ENCODE measurements at places on chromosomes 3 and 15.

- no peak for DNase-seq
These were observed 99.1 kb downstream of the NR1I2 start for GRCh38 chr3:119880966-119881365.

DNA sequence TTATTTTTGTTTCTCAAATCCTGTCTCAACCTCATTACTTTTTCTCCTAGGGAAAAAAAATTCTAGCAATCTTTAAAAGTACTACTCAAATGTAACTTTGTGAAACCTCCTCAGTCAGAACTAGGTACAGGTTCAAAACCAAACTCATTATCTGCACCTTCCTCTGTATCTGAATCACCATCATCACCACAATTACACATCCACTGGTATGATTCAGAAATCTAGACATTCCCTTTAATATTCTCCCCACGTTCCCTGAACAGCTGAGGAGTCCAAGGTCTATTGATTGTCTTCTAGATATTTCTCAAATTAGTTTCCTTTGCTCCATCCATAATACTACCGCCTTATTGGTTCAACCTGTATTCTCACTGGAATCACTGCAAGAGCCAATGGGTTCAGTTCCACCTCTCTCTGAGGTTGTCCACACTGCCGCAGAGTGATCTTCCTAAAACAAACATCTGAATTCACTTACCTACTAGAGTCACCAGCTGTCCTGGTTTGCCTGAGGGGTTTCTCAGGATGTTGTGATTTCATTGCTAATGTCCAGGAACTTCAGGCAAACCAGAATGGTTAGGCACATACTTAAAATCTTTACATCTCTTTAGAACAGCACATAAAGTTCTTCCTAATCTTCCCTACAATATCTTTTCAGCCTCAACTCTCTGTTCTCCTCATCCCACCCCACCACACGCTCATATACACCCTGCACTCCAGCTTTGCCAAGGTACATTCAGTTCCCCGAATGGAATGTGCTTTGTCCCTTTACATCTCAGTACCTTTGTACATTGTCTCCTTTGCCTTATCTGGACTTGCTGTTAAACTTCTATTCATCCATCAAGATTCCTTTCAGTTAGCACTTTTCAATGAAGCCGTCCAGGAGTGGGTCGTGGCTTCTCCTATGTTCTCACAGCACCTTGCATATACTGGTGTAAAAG, 24.2 kb downstream of the ATP13A4 start:
- no peak for DNase-seq

DNA sequence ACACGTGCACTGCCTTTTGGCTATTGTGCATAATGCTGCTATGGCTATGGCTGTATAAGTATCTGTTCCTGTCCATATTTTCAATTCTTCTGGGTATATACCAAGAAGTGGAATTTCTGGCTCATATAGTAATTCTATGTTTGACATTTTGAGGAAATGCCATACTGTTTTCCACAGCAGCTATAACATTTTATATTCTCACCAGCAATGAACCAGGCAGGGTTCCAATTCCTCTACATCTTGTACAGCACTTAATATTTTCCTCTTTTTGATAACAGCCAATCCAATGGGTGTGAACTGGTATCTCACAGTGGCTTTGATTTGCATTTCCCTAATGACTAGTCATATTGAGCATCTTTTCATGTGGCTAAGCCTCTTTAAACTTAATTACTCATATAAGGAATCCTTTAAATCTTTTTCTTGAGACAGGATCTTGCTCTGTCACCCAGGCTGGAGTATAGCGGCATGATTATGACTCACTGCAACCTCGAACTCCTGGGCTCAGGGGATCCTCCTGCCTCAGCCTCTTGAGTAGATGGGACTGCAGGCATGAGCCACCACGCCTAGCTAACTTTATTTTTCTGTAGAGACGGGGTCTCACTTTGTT, 38.1 kb upstream of the IGDCC4 start:
- DNase-seq: no peak

DNA sequence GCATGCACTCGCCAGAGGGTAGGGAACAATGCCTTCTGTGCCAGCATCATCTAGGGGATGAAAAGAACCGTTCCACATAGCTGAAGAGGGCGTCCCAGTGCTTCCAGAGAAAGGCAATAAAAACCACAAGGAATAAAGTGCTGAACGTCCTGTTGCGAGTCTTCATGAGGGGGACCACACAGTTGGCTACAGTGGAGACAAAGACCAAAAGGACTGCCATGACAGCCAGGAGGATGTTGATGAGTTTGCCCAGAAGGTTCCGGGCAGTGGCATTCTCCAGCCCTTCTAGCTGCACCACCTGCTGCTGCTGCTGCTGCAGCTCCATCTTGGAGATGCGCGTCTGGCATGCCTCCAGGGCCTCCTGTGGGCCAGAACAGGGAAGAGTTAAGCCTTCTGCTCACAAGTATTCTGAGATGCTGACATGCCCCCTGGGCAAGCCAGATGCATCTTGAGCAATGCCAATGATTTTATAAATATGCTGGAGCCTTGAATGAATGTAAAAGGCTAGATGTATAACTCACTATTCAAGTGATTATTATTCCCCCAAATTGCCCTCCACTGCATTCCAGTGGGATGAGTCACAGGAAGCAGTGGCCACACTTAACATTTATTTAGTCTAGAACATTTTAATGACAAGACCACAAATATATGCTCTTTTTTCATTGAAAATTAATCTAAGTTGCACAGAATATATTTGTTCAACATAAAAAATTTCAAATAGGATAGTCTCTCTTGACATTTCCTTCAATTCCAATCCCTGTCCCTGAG, 45.1 kb upstream of the PLXND1 start:
- DNase-seq: no peak

GRCh38 chr15:60486742-60487141, 7.8 kb upstream of the ICE2 start:
- peak; percentile 2 for DNase-seq

- DNase-seq: no peak
These were observed 105.7 kb downstream of the ZNF385D start for GRCh38 chr3:21645121-21645897.

DNA sequence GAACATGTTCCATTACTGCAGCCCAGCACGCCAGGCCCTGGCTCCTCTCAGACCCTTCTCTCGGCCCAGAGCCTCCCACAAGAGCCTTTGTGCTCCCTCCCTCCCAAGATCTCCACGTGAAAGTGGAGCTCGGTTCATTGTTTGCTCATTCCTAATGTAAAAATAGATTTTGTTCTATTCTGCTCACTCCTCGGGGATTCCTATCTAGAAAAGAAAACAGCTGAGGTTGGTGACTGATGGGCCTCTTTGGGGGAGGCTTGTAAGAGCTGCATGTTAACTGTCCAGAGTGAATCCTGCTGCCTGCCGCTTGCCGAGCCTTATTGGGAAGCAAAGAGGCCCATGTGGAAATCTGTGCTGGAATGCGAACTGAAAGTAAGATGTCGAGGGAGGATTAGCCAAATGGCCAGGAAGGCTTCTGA, 267.1 kb downstream of the LRTM1 start:
- no peak for DNase-seq

GRCh38 chr3:139832998-139833397, 102.0 kb upstream of the CLSTN2 start:
- no peak for DNase-seq

DNA sequence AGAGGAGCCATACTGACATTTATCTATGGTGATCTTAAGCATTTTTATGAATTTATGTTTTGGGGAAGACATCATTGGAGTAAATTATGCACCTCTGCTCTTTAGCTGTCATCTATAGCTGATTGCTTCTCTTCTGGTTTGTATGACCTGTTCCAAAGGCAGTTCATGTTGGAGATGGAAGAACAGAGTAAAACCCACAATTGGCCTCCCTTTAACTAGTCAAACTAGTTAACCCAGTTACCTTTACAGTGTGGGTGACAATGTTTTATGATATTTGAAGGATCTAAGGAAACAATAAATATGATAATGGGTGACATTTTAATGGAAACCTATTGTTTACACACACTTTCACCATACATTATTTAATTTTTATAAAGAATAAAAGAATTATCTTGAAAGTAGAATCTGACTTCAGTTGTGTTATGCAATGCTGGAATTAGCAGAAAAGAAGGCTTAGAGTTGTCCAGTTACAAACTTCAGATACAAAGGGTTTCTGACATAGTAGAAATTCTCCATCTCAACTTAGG, 263.5 kb downstream of the NFKBIZ start:
- no peak for DNase-seq

DNA sequence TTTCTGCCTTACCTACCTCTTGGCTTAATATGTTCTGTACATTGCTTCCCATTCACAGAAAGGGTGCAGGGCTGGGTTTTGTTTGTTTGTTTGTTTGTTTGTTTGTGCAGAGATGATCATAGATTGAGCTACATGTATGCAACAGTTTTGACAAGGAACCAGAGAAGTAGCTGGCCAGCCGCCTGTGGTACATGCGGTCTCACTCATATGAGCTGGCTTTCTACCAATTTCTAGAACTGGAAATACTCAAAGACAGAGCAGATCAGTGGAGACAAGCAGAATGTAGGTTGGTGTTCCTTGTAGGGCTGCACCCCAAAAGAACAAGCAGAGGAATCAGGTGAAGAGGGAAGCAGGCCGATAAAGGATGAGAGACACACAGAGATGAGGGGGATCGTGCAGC, 502.7 kb downstream of the SOX2 start:
- no peak for DNase-seq

DNA sequence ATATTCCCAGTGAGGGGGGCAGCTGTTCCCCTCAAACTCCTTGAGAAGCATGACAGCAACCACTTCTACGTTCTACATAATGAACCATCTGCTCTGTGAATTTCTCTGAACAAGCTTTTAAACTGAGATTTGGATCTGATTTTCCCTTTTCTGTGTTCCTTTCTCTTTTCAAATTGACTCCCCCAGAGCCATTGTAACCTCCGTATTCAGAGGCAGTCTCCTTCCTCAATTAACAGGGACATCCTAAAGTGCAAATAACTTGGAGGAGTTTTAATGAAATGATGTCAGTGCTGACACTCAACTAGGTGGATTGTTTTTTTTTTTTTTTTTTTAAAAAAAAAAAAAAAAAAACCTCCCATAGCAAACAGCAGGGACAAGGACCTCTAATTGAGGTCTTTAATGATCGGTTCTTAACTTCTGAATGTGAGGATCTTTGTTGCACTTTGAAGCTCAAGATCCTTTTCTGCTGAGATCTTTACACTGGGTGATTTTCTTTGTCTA, 48.8 kb downstream of the ADAMTS9 start:
- DNase-seq: no peak

DNA sequence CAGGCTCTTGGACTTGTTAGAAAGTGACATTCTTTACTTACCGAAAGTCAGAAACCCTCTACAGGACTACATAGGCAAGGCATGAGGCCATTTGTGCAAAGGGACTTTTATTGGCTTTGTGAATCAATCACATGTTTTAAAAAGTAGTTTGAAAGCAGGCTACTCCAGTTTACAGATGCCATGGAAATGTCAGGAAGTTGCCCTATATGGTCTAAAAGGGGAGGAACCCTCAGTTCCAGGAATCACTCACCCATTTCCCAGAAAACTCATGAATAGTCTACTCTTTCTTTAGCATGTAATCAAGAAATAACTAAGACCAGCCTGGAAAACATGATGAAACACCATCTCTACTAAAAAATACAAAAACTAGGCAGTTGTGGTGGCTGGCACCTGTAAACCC, 51.0 kb upstream of the MKRN3 start:
- no peak for DNase-seq

DNA sequence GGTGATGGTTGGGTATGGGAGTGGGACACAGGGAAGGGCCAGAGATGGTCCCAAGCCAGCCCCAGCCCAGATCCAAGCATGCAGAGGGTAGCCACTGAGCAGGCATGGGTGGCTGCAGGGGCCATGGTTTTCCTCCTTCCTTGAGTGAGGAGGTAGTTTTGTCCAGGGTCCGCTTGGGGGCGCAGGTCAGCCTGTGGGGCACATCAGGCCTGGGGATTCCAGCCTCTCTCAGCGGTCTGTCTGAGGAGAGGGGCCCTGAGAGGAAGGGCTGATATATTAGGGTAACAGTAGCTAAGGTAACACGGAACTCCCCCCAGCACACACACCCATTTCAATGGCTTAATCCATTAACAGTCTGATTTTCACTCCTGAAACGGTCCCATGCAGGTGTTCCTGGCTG, 22.7 kb upstream of the LCTL start:
- DNase-seq: no peak

DNA sequence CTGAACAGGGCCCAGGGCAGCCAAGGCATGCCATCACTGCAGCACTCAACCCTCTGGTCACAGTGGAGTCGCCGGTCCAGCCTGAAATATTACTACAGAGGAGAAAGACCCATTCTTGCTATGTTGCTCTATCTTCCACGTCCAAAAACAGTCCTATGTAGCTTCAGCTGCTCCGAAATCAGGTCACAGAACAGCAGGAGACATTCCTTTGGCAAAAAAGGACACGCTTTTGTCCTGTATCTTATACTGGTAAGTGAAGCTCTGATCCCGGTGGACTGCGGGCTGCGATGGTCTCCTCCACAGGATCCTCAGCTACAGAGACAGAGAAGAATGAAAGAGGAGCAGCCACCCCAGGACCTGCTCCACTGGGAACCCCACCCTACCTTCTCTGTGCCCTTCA, 17.6 kb downstream of the ELP6 start:
- DNase-seq: no peak

DNA sequence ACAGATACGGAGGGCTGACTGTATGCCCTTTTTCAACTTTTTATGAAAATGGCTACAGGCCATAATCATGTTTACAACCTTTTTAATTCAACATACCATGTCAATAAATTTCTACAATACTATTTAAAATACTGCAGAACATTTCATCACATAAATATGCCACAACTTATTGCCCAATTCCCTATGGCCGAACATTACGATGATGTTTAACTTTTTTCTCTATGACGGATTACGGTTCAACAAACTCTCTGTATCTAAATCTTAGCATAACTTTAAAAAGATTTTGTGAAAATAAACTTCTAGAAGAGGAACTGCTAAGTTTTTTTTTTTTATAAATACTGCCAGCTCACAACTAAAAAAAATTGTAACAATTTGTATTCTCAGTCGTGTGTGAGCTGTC, 220.4 kb downstream of the OSBPL10 start:
- DNase-seq: no peak

DNA sequence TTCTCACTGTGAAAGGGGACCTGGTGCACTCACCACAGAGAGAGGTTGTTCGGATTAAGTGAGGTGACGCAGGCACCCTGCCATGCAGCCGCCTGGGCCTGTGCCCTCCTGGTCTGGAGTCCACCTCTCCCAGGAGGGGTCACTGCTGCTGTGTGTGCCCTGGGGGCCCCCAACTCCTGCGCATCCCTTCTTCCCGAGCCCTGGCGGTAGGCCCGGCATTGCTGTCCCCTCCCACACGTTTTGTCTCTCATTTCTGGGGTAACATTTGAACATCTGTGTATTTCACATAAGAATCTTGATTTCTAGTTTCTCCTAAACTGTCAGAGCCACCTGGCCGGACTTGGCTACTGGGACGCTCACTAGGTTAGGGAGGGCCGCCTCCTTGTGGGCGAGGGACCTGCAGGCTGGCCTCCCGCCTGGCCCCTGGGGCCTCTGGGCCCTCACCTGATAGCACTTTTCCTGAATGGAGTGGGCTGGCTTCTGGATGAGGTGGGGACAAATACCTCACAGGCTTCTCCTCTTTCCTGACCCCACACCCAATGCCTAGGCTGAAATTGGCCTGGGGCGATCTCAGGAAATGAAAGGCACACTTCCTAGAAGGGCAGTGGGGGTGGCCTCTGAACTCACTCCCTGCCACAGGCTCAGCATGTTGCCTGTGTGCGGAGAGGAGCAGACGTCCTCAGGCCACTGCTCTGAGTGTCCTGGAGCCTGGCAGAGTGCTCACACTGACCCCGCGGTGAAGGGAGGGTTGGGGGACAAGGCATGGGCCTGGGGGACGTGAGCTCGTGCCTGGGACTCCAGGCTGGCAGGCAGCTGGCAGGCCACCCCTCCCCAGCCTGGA, 104.2 kb upstream of the PRR23E start:
- no peak for DNase-seq

Data from CD14-positive monocyte (primary cell).